ENCODE measurements at places on chromosomes 2 and 18. TPM values are rescaled to one million over a fixed set of nuclear protein-coding genes. Genes with fewer than 3 reads are reported as not detected.

The ATP8B1 gene
- 1.4 TPM for total RNA-seq

The USP40 gene
- 16.0 TPM for total RNA-seq

The BMPR2 gene
- total RNA-seq: 8.3 TPM

The RAMP1 gene
- total RNA-seq: 0.24 TPM

The MLPH gene
- total RNA-seq: not detected

The PIEZO2 gene
- total RNA-seq: not detected

The CETN1 gene
- not detected for total RNA-seq

The ALLC gene
- total RNA-seq: not detected

The MTHFD2 gene
- 398 TPM for total RNA-seq

The NCKAP1 gene
- total RNA-seq: 1.2 TPM

The CBLN2 gene
- not detected for total RNA-seq

The SPRED2 gene
- 9.5 TPM for total RNA-seq

The PCARE gene
- not detected for total RNA-seq

The PLB1 gene
- 0.99 TPM for total RNA-seq

GRCh38 chr2:45477546-45477945, 133.5 kb downstream of the SRBD1 start:
- no peak for DNase-seq

DNA sequence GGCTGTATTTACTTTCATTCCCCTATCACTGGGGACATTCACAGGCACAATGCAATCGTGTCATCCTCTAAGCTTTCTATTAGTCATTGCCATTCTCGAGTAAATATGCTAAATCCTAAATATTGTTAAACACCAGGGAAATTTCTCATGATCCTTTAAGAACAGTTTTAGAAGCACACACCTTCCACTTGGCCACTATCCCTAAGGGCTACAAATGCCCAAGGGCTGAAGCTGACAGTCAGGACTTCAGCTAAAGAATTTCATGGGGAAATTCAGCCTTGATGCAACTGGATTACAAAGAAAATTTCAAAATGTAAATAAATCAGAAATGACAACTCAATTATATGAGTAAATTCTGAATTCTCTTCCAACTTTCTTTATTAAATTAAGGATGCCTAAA, 163.1 kb upstream of the PID1 start:
- no peak for DNase-seq

- DNase-seq: no peak
Measured at GRCh38 chr2:99960790-99961189, 181.6 kb downstream of the AFF3 start.

DNA sequence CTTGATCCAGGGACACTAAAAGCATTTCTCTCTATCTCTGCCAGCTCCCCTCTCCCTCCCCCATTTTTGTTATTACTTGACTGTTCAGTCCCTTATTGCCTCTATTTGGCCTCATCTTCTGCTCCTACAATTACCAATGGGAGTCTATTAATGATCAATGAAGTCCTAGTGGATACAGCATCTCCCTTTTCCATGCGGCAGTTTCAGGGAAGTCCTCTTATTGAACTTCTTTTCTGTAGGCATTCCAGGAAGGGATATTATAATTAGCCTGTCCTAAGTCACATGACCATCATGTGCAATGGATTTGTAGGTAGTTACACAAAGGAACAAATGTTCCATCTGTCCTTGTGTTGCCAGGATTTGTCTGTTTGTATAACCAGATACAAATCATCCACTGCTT, 495.1 kb upstream of the CNTNAP5 start:
- no peak for DNase-seq

GRCh38 chr2:71851094-71851750, 296.4 kb downstream of the CYP26B1 start:
- no peak for DNase-seq

DNA sequence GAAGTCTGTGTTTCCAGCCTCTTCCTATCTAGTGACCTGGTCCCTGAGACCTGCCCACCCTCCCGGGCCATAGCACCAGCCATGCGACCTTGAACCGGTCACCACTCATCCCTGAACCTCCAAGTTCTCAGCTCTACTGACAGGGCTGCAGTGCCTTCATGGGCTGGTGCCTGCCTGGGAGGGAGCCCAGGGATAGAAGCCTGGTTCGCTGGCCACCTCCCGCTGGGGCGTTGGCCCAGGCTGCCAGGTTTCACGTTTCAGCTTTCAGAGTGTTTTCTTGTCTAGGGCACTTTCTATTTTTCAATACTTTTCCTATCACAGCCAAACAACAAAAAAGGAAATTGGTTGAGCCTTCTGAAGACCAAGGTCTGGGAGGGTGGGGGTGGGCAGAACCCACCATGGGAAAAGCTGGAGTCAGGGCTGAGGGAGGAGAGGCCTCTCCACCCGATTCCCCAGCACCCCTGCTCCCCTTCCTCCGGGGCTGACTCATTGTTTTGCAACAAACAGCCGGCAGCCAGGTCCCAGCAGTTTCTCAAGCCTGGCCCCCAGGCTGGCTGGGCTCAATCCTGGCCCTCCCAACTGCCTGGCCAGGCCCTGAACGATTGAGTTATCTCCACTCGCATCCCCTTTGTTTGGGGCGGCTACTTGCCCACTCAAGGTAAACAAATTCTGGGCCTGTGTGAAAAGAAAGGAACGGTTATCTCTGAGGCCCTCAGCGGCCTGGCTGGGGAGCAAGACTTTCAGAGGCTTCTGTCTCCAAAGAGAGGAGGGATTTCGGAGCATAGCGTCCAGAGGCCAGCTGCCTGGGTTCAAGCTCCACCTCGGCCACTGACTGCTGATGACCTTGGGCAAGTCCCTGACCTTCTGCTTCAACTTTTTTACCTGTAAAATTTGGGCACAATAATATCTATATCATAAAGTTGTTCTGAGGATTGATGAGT, 47.5 kb downstream of the ZFP36L2 start:
- no peak for DNase-seq

DNA sequence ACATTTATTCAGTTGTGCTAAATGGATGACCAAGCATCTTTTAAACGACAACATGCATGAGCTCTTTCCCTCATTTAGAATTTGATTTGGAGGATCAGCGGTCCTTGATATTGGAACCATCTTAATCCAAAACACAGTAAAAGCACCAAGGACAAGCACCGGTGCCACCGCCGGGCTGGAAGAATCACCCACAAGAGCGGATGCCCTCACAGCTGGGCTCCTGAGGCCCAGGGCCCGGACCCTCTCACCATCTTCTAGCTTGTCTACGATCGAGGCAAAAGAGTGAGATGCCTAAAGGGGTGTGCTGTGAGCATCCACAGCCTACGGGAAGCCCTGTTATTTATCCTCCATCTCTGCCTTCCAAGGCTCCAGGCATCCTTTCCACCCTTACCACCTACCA, 129.5 kb downstream of the ZNF516 start:
- no peak for DNase-seq

- DNase-seq: no peak
Measured at GRCh38 chr2:218145124-218145523, 19.3 kb downstream of the CXCR2 start.

DNA sequence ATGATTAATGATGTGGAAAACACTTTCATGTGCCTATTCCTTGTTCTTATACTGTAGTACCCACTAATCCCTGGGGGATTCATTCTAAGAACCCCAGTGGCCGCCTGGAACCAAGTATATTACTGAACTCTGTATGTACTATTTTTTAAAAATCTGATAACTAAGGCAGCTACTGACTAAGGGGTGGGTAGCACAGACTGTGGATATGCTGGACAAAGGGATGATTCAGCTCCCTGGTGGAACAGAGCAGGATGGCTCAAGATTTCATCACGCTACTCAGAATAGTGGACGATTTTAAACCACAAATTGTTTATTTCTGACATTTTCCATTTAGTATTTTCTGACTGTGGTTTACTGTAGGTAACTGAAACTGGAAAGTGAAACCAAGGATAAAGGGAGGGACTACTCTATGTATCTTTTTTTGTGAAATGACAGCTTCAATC, 41.8 kb upstream of the CDC42EP3 start:
- DNase-seq: peak; percentile 28

GRCh38 chr2:71699428-71699827, 246.1 kb downstream of the DYSF start:
- no peak for DNase-seq

GRCh38 chr2:122063716-122064115, 308.3 kb downstream of the TSN start:
- no peak for DNase-seq

GRCh38 chr2:226185616-226186211, 613.9 kb downstream of the IRS1 start:
- DNase-seq: no peak

GRCh38 chr2:164436131-164436530, 185.2 kb downstream of the GRB14 start:
- no peak for DNase-seq

DNA sequence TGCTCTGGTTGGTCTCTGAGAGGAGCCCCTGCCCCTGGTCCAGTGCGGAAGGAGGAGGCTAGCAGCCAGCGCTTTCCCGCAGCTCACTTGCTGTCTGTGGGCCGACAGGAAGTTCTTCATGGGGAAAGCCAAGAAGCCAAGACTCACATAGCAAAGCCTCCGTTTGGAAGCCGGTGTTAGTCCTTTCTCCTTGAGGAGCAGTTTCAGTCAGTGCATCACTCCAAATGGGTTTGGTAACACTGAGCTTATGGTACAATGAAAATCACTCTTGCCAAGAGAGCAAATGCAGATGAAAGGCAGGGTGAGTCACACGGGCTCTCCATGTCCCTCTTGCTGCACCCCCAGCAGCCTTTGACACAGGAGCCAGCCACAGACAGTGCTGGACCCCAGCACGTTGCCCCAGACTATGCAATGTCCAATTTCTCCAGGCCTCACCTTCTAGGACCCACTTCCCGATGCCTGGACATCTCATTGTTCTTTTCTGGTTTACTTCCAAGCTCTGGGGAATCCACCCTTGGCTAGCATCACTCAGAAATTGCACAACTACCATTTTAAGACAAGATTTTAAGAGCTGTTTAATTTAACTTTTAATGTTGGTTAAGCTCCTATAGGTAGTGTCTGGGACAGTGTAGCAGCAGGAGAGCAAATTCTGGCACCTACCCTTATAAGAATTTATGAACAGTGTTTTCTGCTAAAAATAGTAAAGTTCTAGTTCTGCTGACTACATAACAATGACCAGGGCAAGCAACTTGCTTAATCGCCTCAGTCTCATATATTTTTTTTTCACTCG, 174.9 kb downstream of the ASB1 start:
- no peak for DNase-seq

- no peak for DNase-seq
Measured at GRCh38 chr2:235467588-235467987, 26.3 kb upstream of the AGAP1 start.

- no peak for DNase-seq
Measured at GRCh38 chr18:32884543-32884942, 111.7 kb upstream of the KLHL14 start.

GRCh38 chr18:7566567-7567473, at the start of gene PTPRM:
TSS of gene PTPRM (plus strand) at chr18:7567316. CDS start at chr18:7567819, 503 bp downstream.
- peak; percentile 72 for DNase-seq

DNA sequence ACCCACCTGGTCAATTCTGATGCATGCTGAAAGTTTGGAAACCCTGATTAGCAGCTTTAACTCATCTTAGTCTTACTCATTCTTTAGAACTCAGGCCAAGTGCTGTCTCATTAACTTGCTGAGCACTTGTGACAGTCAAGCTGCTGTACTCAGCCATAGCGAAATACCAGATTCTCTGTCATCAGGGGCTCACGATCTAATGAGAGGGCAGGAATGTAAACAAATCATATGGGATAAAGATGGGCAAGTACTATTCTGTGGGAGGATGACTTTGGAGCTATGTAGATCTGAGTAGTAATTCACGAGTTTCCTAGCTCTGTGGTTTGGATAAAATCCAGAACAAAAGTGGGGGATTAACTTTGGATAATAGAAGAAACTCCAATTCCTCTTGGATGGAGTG, 376.6 kb downstream of the HRH4 start:
- no peak for DNase-seq

GRCh38 chr2:148675708-148676107, 31.2 kb downstream of the EPC2 start:
- DNase-seq: no peak

- DNase-seq: no peak
Measured at GRCh38 chr18:79573921-79574491, 105.6 kb upstream of the CTDP1 start.

GRCh38 chr2:174158003-174158402, 90.3 kb downstream of the OLA1 start:
- DNase-seq: peak; percentile 6

GRCh38 chr2:160394153-160394552, 99.5 kb downstream of the RBMS1 start:
- DNase-seq: no peak

GRCh38 chr18:13560306-13560705, 166.1 kb downstream of the FAM210A start:
- DNase-seq: no peak

- DNase-seq: no peak
Measured at GRCh38 chr2:163601377-163601776, 134.4 kb downstream of the FIGN start.

GRCh38 chr2:129905664-129906081, 73.8 kb upstream of the RAB6C start:
- DNase-seq: no peak

Data from activated naive CD8-positive, alpha-beta T cell treated with anti-CD3 and anti-CD28 coated beads for 36 hours (primary cell).